NCI-H748 treated with DMSO at 0.1 percent for 48 hours (cell line): ENCODE measurements at places on chromosomes 5 and 9.

- DNase-seq = no peak
Observed at GRCh38 chr5:123428521-123429220, 5.5 kb upstream of the CEP120 start.

- no peak for DNase-seq
Observed at GRCh38 chr9:15999422-16000339, 446.8 kb downstream of the CCDC171 start.

GRCh38 chr5:102561894-102562760 lies 63.3 kb upstream of the SLCO6A1 start:
- no peak for DNase-seq

DNA sequence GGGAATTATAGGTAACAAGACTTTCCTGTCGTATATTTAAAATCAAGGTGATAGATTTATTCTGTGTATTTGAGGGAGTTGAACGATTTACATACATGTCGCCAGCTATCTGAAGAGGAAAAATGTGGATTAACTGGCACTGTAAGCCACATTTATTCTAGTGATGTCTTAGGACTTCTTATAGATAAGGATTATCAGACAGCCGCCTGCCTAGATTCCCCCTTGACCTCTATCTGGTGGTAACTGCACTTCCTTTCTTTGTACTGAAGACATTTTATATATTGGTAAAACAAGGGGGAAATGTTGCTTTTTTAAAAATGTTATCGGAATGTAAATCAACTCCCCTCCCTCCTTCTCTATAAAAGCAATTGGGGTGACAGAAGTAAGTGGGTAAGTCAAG lies 39.3 kb upstream of the F2RL2 start:
- no peak for DNase-seq

DNA sequence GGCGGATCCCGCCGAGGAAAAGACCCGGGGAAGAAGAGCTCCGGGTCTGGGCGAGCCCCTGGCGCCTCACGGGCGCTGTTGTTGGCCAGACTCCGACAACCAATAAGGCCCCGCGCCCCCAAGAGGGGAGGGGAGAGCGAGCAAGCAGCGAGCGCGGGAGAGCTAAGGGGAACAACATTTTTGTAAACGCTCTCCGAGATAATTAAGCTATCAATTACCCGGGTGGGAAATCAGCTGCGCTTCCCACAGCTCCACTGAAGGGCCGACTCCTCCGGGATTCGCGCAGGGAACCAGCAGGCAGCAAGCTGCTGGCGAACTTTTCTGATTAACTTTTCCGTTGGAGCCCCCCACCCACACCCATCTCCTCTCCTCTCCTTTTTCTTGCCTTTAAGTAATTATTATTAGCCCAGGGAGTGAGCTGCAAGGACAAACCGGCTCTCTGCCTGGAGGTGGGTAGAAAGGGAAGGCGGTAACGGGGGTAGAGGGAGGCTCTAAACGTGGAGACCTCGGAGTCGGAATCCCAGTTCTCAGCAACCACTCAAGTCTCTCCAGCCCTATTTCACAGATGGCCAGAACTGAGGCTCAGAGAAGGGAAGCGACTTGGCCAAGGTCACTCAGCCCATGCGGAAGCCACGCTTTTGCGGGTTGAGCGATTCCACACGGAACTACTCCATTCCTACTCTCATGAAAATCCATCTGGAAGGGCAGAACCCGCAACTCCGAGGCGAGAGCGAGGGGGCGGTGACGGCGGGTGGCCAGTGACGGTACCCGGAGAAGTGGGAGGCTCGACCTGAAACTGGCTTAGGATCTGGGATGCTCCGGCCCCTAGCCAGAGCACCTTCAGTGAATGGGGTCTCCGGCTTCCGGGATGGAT lies 1.3 kb downstream of the ASTN2 start:
- DNase-seq = peak; percentile 81

GRCh38 chr9:123924727-123925126 lies 5.2 kb downstream of the DENND1A start:
- no peak for DNase-seq

GRCh38 chr9:112753725-112754124 lies 3.2 kb downstream of the SNX30 start:
- DNase-seq = no peak

DNA sequence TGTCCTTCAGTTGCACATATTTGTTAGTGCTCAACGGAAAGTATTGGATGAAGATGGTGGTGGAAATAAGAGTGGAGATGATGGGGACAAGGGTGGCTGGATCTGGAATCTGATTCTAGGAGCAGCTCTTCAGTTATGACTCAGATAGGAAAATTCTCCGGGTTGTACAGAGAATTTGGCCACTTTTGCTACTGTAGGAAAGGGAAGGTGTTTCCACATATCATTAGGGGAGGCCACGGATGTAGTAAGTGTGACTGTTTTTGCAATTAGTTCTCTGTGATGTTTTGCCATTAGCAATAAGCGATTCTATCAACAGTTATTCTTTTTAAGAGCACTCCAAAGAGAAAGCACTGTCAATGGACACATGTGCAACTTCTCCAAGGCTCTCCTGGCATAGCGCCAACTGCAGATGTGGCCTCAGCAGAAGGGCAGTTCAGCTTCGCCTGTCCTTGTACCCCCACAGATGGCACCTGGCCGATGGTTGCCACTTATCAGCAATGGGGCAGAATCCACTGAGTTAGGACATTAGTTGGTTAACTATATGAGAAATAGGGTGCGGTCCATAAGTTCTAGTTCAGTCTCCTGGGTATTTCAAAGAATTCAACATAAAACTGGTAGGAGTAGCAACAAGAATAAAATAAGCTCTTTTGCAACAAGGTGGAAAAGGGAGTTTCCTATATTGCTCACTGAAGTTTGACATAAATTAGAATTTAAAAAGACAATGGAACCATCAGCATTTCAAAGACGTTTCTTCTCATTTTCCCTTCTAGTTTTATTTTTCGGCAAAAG lies 96.3 kb downstream of the ARSB start:
- no peak for DNase-seq

DNA sequence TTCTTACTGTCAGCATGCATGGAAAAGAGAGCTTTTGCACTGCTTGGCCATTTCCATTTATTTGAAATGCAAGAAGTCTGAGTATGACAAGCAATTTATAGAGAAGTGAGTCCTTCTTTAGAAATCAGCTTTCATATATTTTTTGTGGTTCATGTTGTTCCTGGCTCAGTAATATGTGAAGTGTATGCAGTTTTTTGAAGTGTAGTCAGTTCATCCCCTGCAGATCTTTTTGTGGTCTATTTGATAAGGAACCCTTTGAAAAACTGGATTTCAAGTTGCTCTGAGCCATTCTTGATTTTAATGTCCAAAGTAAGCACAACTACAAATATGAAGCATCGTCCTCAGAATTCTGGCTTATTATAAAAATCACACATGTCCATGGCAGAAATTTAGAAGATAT lies 294.1 kb upstream of the SMC2 start:
- no peak for DNase-seq

DNA sequence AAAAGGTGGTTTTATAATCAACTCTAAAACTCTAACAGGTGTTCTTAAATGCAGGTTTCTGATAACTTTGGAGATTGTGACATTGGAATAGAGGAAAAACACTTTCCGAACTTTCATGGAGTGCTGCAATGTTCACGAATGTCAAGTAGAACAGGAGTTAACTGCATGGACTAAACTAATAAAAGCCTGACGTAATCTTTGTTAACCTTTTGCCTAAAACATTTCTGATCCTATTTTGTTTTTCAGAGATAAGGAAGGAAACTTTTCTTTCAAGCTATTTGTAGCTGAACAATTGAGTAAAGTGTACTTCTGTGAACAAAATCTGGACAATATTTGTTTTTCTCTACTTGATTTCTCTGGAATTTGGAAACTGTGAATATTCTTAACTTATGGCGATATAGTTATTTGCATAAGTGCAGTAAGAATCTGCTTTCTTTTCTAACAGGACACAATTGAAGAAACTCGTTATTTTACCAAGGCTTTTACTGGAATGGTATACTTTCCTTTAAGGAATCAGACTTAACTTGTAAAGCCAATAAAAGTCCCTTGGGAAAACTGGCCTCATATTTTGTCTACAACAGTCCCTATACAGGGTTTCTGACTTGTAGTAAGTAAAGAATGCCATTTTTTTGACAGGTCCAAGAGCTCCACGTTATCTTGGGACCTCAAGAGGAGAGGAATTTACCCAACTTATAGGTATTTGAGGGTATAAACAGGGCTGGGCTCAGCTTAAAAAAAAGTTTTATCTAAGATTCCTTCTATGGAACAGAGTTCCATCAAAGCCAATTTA lies 154.7 kb downstream of the NXNL2 start:
- DNase-seq = no peak

DNA sequence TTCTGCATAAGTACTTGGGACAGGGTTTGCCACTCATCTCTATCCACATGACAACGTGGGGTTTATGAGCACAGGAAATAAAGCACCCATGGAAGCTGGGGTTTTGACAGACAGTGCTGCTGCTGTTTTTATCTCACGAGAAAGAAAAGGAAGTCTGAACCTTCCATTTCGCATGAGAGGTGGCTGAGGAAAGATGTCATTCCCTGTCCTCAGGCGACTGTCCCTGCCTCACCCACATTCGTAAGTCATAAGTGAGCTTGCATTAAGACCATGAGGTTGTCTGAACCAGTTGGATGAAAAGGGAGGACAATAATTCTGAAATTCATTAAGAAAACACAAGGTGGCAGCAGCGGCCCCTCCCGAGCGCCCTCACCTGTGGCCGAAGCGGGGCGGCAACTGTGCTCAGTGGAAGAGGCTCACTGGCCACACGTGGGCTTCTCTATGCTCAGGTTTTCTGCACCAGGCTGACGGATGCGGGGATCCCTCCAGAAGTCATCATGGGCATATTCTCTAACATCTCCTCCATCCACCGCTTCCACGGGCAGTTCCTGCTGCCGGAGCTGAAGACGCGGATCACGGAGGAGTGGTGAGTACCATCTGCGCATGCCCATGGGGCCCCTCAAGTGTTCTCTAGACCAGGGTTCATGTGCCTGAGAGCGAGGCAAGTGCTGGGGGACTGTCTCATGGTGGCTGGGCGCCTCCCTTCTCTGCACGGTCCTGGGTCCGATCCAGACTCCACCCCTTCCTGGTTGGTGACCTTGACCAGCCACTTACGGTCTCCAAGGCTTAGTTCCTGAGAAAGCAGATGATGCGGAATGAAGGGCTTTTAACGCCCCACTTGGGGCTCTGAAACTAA lies 54.7 kb upstream of the SUSD3 start:
- peak; percentile 6 for DNase-seq

DNA sequence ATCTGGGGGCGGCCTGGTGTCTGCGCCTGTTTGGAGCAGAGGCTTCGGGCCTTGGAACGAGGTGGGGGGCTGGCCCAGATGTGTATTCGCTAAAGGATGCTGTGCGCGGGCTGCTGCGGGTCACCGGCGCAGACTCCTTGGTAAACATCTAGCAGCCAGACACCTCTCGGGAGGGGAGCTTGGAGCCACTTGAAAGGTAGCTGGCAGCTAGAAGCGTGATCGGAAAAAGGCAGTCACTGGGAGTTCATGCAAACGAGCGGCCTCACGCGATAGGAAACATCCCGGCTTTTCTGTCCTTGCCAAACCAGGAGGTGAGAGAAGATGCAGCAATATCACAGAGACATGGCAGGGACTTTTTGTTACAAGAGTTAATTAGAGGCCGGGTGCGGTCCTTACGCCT lies 8.1 kb downstream of the LAMC3 start:
- DNase-seq = no peak

DNA sequence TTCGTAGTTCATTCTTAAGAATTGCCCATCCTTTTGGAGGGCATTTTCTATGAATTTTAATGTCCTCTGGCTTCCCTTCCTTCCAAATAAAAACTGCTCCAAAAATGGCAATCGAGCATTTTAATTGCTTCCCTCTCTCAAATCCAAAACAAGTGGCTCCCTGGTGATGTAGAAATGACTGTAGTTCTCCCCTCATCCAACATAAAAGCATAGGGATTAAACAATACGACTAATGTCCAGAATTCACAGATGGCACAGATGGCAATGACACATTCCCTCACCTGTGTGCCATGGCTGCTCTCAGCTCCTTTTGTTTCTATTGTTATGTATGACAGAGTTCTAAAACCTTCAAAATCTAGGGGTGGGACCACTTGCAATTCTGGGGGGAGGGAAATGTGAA lies 417.3 kb downstream of the RAB3C start:
- no peak for DNase-seq

- no peak for DNase-seq
Observed at GRCh38 chr5:168207450-168208029, 83.9 kb upstream of the WWC1 start.

DNA sequence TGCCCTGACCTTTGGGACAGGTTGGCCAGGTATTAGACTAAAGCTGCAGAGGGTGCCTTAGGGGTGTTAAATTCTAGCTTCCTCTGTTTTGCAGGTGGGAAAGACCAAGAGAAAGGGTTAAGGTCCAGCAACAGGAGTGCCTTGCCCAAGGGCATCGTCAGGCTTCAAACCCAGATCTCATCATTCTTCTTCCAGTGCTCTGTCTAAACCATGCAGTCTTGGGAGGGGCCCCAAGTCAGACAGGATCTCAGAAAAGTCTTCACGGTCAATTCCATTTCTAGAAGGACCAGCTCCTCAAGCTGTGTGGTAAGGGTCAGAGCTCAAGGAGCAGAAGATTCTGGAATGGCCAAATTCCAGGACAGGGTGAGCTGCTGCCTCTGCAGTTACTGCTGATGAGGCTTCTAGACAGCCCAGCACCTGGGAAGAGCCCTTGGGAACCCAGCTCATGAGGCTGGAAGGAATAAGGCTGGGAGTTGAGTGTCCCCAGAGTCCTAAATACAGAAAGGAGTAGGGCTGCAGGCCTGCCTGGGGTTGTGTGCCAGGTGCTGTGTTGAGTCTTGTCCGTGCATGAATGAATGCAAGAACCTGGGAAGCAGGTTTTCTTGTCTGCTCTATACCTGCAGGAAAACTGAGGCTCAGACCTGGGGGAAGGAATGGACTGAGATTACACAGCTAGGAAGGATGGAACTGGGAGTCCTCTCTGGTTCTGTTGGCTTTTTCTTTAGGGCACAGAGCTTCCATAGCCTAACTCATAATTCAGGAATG lies 69.3 kb downstream of the WWC1 start:
- DNase-seq = no peak

GRCh38 chr5:56552612-56553268 lies 262.6 kb upstream of the MAP3K1 start:
- DNase-seq = no peak

- no peak for DNase-seq
Observed at GRCh38 chr5:136084698-136085097, 47.9 kb upstream of the SMAD5 start.

DNA sequence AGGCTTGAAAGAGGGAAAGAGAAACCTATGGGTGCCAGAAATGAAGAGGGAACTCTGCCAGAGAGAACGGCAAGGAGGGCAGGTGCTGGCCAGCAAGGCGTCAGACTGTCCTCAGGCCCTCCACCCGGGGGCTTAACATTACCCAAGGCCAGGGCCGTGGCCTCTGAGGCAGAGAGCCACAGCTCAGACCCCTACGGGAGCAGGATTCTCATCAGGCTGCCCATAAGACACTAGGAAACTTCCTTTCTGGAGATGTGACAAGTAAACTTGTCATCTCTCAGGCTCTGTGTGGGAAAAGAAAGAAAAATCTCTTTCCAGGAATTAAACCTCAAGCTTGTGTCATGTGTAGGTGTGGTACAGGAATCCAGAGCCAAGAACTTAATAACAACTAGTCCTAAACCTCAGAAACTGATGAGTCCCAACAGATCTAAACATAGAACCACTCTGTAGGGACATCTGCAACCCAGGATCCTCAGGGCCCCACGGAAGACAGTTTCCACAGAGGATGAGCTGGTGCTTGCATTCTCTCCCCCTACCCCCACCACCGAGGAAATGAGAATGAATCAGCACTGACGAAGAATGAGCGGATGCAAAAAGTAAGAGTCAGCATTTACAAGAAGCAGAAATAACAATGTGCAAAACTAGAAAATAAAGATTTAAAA lies 74.3 kb downstream of the DCP2 start:
- no peak for DNase-seq
